Stimulated activated CD8-positive, alpha-beta memory T cell treated with anti-CD3 and anti-CD28 coated beads, Interleukin-4, amount 100 ng/mL, for 4 hours (primary cell): ENCODE measurements at places on chromosomes 1 and 21.

- DNase-seq = no peak
Observed at GRCh38 chr1:158119976-158120653, 60.6 kb upstream of the CD1D start.

DNA sequence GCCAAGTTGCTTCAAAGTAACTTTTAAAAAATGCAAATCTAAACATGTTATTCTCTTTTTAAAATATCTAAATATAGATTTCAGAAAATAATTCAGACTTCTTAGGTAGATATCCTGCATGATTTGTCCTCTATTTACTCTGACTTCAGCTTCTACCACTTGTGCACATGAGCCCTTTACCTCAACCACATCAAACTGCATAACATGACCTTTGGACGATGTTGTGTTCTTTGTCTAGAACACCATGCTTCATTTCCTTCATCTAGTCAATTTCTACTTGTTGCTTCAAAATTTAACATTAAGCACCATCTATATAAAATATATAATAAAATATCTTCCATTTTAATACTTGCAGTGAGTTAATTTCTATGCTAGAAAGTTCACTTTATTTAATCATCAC, 96.9 kb downstream of the PLPP3 start:
- no peak for DNase-seq

- no peak for DNase-seq
Observed at GRCh38 chr1:93667642-93668041, 14.0 kb downstream of the BCAR3 start.

DNA sequence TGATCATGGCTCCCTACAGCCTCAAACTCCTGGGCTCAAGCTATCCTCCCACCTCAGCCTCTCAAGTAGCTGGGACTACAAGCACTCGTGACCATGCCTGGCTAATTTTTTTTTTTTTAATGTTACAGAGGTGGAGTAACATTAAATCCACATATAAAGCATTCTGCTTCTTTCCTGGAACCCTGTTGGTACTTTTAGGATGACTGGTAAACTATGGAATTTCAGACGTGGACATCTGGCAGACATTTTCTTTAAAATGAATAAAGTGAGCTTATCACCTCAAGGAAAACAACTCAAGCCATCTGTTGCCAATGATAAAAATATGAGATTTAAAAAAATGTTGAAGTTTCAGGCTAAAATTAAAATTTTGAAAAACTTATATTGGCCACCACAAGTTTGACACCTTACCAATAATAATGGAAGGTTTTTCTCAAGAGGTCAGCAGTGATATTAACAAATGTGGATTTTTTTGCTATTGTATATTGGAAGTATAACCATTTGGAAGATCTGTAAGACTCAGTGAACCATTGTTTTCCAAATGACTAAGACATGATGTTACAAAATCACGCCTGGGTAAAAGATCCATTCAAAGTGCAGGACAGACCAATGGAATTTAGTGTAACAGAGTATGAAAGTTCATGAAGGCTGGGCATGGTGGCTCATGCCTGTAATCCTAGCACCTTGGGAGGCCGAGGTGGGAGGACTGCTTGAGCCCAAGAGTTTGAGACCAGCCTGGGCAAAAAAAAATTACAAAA, 52.7 kb upstream of the EIF4G3 start:
- no peak for DNase-seq

DNA sequence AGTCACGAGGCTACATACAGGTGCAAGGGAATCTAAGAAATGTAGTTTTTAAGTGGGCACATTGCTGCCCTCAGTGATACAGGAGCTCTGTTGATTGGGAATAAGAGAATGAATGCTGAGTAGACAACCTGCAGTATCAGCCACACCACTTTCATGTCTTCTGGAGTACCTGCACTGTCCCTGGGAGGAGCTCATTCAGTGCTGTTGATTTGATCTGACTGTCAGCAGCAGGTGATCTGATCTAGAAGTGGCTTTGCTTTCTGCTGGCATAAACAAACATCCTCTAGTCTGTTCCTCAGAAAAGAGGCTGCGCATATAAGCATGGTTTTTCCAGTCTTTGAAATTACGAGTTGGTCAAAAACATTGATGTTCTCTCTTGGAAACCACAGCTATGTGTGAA, 35.5 kb upstream of the LRRC52 start:
- no peak for DNase-seq

DNA sequence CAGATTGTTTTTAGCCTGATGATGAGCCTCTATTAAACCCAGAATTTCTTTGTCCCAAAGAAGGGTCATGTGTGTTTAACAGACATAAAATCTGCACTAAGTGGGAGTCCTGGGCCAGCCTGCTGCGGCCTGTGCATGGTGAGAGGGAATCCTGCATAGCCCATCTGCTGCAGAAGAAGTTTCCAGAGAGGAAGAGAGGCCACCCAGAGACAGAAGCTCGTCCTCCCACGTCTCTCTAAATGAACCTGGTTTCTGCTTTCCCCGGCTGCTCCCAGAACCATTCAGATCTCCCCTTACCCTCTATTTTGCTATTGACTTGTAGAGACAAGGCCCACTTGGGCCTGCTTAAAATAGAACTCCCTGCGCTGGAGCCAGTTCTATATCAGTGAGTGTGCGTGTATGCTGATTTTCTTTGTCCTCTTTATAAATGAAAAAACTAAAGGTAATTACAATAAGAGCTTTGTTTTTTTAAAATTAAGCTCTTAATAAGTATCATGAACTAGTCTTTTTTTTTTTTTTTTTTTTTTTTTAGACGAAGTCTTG, 142.8 kb upstream of the RAB4A start:
- no peak for DNase-seq

GRCh38 chr1:224203243-224204016, 20.4 kb downstream of the DEGS1 start:
- no peak for DNase-seq

GRCh38 chr1:173224280-173224892, 17.3 kb upstream of the TNFSF4 start:
- no peak for DNase-seq

- DNase-seq = no peak
Observed at GRCh38 chr1:17523321-17524041, 16.0 kb upstream of the ARHGEF10L start.

DNA sequence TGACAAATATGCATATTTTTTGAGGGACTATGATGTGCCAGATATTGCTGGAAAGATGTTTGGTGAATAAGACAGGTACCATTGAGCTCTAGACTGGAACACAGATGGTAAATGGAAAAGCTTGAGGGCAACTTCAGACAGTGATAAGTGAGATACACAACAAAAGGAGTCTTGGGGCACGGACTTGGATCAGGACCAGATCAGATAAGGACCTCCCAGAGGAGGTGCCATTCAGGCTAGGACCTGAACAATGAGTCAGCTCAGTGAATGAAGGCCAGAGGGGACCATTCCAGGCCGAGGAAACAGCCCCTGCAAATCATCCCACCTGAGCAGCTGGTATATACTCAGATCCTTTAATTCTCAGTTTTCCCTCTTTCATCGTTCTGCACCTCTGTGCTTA, 1.8 kb upstream of the KCNJ15 start:
- DNase-seq = no peak

DNA sequence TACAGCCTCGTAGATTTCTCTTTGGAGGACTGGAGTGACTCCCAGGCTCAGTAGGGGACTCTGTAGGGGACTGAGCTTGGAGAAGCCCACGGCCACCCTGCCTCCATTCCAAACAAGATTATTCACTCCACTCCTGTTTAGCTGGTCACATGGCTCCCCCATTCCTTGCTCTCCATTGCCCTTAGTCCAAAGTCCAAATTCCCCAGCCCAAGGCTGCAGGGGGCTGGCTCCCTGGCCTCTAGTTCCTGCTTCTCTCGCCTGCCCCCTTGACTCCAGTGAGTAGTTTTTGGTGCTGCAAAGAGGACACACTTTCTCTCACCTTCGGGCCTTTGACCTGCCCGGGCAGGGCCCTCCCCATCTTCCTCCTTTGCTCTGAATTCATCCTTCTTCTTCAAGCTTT, 403.3 kb downstream of the KIF26B start:
- DNase-seq = no peak

- no peak for DNase-seq
Observed at GRCh38 chr1:53687901-53688300, 51.1 kb downstream of the GLIS1 start.

- no peak for DNase-seq
Observed at GRCh38 chr1:25018943-25019336, 88.9 kb upstream of the RUNX3 start.

- DNase-seq = no peak
Observed at GRCh38 chr1:102821707-102822106, 286.6 kb downstream of the COL11A1 start.

DNA sequence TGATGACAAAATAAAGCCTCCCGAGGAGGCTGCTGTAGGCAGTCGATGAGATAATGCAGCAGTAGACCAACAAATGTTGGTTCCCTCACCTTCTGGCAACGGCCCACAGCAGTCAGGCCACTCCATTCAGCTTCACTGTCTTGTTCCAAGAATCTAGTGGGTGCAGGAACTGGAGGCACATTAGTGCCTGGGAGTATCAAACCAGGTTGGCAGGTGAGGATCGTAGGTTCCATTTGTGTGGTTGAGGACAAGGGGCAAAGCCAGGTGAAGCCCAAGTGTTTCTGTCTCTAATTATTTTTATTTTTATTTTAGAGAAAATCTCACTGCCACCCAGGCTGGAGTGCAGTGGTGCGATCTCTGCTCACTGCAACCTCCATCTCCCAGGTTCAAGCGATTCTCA, 13.3 kb downstream of the FBXO2 start:
- DNase-seq = no peak

GRCh38 chr21:44382536-44382935, 29.1 kb downstream of the TRPM2 start:
- DNase-seq = no peak

DNA sequence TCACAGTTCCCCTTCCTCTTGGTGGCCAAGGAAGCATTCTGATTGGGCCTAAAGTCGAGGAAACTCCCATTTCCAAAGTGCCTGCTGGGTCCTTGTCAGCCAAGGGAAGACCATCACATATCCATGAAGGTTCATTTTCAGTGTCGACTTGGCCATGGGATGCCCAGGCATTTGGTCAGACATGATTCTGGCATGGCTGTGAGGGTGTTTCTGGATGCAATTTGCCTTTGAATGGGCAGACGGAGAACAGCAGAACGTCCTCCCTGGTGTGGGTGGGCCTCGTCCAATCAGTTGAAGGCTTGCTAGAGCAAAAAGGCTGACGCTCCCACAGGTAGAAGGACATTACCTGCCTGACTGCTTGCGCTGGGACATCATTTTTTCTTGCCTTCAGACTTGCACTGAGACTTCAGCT, 48.3 kb upstream of the LBR start:
- DNase-seq = no peak

- no peak for DNase-seq
Observed at GRCh38 chr1:90106311-90106710, 111.4 kb downstream of the ZNF326 start.

DNA sequence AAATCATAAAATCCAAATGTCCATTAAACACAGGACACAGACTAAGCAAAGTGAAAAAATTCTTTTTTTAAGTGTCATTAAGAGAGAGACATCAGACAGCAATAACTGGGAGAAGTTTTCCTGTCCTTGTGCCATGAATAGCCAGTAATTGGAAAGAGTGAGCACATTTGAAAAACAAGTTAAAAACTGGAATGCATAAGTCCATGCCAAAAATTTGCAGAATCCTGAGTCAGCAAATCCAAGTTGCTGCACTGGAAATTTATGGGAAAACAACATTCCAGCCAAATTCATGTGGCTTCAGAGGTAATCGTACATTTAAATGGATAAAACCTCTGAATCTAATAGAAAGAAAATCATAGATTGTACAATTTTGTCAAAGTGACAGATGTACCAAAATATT, 291.4 kb downstream of the LRRC40 start:
- DNase-seq = no peak

DNA sequence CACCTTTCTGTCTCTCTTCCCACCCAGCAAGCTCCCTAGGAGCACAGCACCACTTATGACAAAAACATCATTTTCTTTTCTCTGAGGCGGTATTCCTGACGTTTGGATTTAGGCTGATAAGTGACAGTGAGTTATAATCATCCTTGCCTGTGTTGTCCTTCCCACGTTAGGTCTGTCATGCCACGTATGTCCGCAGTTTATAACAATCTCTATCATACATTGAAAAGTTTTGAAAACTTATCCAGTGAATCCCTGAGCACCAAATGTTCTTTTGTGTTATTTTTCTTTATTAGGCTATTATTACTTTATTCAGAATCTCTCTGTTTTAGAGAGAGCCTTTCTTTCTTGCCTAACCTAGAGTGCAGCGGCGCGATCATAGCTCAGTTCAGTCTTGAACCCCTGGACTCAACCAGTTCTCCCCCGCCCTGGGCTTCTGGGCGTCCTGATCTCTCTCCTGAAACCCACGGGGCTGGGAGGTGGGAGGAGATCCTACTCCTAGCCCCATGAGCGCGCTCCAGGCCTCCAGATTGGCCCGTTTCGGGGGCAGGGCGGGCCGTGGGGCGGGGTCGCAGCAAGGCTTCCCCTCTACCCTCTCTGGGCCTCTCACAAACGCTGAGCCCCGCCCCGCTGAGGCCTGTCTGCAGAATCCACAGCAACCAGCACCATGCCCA, at the start of gene GSTM2:
Gene GSTM2, plus strand, starts transcription at position 606 of the 671 bp plus-strand sequence. Its CDS starts 59 bp downstream, at position 665.
- DNase-seq = peak; percentile 51

- DNase-seq = no peak
Observed at GRCh38 chr1:100543640-100544039, 5.7 kb downstream of the GPR88 start.

DNA sequence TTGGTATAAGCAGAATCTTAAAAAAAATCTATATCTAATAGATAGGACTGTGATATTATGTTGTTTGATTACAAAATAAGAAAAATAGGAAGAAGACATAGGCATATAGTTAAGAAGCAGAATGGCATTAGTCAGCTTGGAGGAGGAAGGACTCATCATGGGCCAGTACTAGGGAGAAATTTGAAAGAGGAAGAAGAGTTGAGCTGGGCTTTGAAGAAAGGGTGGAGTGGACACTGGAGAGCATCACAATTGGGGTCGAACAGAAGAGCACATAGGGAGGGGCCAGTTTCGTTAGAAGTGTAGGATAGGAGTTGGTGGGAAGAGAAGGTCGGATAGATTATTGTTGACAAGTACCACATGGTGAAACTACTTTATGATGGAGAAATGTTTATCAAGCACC, 129.3 kb downstream of the CACHD1 start:
- DNase-seq = no peak

- DNase-seq = no peak
Observed at GRCh38 chr1:6100861-6101783, 55.4 kb downstream of the KCNAB2 start.

DNA sequence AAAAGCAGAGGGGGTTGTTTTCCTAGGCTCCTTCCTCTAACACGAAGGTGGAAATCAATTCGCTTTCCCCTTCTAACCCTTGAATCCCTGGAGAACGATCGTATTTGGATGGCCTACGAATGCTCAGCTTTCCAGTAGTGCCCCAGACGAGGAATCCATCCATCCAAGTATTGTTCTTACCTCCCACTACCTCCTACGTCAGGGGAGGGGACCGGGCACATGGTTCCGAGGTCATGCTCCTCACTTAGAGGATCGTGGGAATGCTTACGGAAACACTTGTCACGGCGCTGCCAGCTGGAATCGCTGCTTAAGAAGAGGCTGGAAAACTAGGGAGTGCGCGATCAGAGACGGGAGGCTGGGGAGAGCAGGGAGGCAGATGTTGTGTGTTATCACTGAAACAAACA, 47.4 kb downstream of the CAPZB start:
- no peak for DNase-seq
